Activated naive CD8-positive, alpha-beta T cell treated with anti-CD3 and anti-CD28 coated beads for 36 hours (primary cell): ENCODE measurements at places on chromosomes 16 and 17.

- no peak for DNase-seq
These were observed 83.2 kb downstream of the MGAT5B start for GRCh38 chr17:76951375-76951905.

DNA sequence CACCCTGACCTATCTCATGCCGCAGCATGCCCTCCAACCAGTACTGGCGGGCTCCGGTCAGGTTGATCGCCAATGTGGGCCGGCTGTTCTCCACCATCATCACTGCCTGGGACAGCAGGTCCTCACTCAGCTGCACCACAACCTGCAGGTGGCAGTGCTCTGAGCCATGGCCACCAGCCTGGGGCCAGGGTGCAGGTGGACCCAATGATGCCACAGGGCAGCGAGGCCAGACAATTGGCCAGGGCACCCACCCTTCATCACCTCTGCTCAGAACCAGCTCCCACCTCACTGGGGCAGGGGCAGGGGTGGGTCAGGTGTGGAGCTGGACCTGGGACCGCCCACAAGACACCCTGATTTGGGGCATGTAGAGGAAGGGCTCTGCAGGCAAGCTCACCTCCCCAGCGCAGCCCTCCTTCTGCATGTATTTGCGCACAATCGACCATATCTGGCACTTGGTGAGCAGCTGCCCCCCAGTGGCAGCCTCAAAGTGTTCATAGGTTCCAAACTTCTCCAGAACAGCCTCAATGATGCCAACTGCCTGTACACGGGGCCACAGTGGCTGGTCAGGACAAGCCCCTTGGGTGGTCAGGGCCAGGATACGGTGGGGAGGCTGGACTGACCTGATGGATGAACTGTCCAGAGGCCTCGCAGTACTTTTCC is 4.2 kb downstream of the MATCAP1 start:
- DNase-seq: no peak

- DNase-seq: no peak
These were observed at the start of gene PRM3 for GRCh38 chr16:11272921-11273720. Gene PRM3 (minus strand): TSS chr16:11273629. CDS start chr16:11273595, 34 bp downstream.

DNA sequence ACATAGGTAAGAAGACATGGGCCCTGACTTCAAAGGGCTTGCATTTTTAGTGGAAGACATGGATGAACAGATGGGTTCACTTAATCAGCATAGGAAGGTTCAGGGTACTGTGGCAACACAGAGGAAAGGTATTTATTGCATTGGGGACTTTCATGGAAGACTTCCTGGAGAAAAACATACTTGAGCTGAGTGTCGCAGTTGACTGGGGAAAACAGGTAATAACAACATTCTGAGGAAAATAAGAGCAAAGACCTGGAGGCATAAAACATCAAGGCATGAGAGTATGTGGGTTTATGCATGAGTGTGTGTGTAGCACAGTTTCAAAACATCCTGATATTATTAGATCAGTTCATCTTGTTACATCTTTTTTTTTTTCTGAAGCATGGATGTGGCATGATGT is 82.7 kb downstream of the MAP2K6 start:
- no peak for DNase-seq

DNA sequence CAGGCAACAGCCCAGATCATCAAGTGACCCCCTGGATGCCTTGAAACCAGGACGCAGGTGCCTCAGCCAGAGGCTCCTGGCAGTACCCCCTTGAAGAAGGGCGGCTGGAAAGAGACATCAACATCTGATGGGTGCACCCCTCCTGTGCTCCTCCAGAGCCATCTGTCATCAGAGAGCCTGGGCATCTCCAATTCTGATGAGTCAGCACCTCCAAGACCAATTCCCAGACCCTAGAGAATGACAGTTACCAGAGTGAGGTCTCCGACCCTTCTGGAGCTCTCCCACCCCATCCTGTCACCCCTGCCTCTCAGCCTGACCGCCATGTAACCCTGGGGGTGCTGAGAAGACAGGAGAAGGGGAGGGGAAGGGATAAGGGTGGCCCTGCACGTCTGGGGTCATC is 433.7 kb downstream of the SOX9 start:
- no peak for DNase-seq

DNA sequence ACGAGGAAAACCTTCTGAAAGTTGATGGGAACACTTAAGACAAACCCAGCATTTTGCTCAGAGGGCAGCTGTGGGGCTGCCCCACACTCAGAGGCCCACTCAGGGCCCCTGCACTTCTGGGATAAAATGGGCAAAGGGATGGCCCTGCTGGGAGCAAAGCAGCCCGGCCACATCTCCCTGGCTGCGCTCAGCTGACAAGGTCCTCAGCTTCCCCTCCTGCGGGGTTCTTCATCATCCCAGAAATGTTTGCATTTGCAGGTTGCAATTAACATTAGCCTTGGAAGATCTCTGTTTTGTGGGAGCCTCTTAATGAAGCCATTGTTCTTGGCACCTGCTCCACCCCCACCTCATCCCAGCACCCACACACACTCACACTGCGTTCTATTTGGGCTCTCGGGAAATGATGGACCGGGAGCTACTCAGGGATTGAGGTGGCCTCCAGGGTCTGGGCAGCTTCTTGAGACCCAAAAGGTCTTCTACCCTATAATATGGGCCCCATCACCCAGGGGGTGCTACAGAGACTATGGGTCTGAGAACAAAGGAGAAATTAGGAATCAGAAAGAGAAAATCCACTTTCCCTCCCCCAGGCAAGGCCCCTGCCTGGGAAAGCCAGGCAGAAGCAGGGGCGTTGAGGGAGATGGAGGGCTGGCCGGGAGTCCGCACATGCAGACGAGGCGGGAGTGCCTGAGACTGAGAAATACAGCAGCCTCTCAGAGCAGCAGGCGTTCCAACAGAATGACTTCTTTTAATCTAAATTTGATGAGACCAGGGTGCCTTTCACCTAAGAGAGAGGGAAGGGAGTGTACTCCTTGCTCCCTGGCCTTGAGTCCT is 53.7 kb upstream of the RPL38 start:
- no peak for DNase-seq

DNA sequence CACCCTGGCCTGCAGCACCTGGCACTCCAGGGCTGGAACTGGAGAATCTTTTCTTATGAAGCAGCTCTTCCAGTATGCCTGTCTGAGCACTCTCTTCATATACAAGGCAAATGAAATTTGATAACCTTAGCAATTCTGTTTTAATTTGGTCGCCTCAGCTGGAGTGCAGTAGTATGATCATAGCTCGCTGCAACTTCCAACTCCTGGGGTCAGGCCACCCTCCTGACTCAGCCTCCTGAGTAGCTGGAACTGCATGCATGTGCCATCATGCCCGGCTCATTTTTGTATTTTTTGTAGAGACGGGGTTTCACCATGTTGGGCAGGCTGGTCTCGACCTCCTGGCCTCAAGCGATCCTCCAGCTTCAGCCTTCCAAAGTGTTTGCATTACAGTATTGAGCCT is 140.8 kb upstream of the CHMP6 start:
- DNase-seq: no peak

GRCh38 chr17:56451629-56452028 is 141.9 kb upstream of the NOG start:
- DNase-seq: no peak

DNA sequence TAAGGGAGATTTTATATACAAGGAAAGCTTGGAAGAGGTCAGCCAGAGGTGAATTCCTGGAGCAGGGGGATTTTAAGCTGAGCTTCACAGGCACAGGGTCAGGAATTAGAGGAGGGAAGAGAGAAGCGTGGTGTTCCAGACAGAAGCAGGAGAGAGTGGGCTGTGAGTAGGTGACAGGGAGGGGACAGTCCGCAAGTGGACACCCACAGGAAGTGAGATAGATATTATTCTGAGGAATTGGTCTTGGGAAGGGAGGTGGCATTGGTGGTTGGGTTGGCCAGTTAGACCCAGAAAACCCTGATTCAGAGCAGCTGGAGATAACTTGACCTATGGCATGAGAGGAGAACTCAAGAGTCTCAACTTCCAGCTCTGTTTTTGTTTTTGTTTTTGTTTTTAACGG is 14.7 kb downstream of the PHB1 start:
- DNase-seq: no peak

DNA sequence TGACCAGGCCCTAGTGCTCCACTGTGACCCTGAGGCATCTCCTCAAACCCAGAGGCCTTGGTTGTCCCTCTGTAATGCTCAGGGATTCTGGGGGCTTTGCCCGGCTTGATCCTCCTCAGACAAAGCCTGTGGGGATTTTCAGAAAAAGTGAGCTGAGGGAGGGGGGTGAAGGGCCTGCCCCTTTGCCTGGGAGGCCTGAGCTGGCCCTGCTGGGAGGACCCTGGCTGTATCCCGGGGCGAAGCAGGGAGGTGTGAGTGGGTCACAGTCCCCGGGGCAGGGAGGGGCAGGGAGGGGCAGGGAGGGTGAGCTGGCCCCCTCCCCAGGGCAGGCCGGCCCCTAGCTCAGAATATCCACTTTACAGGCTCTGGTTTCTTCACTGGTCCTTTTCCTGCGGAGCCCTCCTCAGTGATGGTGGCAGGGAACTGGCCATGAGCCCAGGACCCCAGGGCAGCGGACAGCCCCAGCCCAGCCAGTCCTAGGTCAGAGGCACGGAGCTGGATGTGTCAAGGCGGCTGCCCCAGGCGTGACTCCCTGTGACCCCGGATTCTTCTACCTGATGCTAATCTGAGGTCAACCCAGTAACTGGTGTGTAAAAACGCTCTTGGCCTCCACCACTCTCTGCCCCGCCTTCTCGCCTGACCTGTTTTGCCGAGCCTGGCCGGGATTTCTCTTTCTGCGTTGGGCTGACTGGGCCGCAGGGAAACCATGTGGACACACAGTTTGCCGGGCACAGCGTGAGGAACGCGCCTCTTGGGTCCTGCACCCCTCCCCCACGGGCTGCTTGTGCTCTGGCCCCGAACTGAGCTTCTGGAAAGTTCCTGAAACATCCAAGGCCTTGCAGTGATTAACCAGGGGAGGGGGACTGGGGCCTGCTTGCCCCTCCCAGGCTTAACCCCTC is 5.8 kb upstream of the FASN start:
- no peak for DNase-seq

DNA sequence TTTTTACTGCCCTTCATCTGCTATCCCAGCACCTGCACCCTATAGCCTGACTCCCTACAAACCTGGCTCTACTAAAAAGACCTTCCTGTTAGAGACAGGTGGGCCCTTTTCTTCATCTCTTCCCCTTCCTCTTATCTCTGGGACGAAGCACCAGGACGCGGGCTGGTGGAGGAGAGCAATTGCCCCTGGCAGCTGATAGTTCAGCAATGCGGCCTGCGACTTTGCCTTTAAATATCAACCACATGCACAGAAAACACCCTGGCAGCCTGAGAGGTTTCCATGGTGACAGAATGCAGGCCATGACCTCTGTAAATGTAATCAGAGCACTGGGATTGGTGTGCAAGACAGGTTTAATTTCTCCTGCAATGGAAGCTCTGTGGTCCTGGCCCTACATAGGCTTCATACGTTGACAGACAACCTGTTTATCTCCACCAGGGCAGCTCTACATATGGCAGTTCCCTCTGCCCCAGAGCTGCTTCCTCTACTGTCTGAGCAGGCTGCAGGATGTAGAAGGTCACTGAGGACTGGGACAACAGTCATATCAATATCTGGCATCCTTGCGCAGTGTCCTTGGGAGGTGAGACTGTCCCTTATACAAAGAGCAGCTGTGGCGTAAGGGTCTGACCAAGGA is 10.0 kb upstream of the SKAP1 start:
- DNase-seq: peak; percentile 37

GRCh38 chr17:42891539-42892152 is 9.0 kb upstream of the G6PC1 start:
- no peak for DNase-seq

DNA sequence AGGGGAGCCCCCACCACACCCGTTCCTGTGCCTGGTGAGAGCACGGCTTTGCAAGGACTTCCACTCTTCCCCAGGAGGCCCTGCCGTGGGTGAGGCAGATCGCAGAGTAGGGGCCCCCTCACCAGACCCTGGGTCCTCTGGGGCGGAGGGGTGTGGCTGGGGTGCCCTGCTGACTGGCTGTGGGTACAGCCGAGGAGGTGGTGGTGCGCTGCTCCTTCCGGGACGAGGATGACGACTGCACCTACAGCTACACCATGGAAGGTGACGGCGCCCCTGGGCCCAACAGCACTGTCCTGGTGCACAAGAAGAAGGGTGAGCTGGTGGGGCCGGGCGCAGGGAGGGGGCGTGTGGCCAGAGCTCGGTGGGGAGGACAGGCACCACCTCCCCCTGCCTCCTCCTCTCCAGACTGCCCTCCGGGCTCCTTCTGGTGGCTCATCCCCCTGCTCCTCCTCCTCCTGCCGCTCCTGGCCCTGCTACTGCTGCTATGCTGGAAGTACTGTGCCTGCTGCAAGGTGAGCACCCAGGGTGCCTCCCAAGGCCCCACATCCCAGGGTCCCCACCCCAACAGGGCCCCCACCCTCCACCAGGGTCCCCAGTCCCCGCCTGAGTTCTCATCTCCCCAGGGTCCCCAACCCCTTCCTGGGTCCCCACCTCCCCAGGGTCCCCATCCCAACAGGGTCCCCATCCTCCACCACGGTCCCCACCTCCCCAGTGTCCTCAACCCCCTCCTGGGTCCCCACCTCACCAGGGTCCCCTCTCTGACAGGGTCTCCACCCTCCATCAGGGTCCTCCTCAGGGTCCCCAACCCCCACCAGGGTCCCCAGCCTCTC is 16.1 kb downstream of the ITGB4 start:
- DNase-seq: no peak

- no peak for DNase-seq
These were observed 14.0 kb downstream of the GDE1 start for GRCh38 chr16:19507867-19508266.

DNA sequence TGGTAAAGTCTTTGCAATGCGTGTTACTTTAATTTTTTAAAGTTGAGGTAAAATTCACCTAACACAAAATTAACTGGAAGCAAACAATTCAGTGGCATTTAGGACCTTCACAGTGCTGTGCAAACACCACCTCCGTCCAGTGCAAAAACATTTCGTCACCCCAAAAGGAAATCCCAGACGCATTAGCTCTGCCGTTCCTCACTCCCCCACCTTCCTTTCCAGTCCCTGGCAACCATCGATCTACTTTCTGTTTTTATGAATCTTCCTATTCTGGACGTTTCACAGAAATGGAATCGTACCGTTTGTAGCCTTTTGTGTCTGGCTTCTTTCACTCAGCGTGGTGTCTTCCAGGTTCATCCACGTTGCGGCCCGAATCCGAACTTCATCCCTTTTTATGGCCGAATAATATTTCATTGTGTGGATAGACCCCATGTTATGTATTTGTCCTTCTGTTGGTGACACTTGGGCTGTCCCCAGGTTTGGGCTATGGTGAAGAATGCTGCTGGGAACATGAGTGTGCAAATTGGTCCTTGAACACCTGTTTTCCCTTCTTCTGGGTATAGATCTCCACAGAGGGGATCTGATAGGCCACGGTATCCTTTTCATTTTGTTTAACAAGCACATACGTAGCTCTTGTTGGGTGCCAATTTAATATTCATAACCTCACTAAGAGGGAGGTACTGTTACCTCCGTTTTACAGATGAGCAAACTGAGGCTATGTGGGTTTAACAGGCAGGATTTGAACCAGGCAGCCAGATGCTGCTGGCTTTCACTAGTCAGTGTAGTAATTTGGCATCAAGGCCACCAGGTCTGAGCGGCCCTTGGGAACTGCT is 232.0 kb upstream of the GSE1 start:
- DNase-seq: no peak

DNA sequence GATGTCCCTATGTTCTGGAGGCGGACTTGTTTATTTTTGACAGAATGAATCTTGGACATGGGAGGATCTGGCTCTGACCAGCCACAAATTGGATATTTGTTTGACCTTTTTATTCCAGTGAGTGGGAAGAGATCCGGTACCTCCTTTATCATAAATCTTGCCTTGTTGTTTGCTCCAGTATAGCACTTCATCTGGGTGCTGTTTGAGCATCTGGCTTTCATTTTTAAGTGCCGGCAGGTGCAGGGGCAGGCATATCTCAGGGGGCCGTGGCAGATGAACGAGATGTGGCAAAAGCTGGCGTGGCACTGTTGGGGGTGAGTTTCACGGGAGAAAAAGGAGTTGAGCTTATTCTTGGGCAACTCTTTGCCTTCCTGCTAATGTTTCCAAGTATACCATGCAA is 37.8 kb downstream of the MSI2 start:
- no peak for DNase-seq
